ENCODE measurements at places on chromosomes 6 and 20.

DNA sequence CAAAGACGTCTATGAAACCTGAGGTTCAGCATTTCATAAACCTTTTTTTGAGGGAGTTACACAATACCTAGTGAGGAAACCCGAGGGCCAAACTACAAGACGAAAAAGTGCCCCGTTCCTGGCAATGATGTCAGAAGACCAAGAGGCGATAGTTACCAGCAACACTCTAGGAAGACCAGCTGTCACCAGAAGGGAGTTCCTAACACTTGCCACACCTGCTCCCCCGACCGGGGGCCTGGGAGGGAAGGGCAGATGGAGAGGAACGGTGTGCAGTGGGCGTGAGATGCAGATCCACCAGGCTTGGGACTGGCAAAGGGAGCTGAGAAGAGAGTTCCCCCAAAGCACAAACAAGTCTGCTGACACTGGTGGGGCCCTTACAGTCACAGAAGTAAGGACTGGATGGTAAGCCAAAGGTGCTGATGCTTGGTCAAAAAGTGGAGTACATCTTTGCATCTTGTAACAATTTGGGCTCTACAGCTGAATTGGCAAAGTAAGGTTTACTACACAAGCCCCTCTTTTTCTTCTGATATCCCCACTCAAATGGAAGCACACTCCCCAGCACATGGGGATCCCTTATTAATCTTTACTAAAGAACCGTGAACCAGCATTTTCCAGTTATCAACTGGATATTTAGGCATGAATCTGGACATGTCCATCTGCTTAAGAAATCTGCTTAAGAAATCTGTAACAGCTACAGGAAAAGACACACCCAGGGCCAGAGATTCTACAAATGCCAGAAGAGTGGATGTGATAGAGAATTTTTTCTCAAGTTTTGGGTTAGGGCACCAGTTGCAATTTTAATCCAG lies 38.5 kb downstream of the PANK2 start:
- peaks cover 2% of the 10 kb centered on the region for H3K4me1 ChIP-seq
- peaks cover 2% of the 10 kb centered on the region for H3K36me3 ChIP-seq
- H3K27me3 ChIP-seq, result no peaks in the 10 kb centered on the region
- no peak overlapping the region for H3K4me3 ChIP-seq
- DNase-seq, result no peak
- peak overlapping the region; percentile 44 for H3K27ac ChIP-seq

DNA sequence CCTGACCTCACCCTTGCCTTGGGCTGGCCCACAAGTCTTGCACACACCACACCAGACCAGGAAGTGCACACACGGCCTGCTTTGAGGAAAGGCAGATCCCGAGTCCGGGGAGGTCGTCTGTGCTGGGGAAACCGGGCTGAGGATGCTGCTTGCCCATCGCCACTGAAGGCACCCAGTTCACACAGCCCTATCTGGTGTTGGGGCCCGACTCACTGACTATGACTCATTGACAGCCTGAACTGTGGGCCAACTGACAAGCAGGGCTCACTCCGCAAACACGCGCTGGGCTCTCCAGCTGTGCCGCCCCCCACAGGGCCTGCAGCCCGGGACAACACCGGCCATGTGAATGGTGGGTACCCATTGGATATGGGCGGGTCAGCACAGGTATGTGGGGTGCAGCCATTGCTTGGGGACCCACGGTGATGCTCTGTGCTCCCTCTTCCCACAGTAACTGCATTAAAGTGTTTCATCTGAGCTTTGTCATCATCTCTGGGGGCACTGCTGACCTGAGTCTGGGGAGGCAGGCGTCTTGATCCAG lies 1.6 kb downstream of the SAMD10 start:
- H3K4me3 ChIP-seq, result peak overlapping the region; percentile 70
- peaks cover 18% of the 10 kb centered on the region for H3K36me3 ChIP-seq
- H3K4me1 ChIP-seq, result peaks cover 35% of the 10 kb centered on the region
- DNase-seq, result peak; percentile 29
- H3K27ac ChIP-seq, result peak overlapping the region; percentile 71
- no peaks in the 10 kb centered on the region for H3K27me3 ChIP-seq

DNA sequence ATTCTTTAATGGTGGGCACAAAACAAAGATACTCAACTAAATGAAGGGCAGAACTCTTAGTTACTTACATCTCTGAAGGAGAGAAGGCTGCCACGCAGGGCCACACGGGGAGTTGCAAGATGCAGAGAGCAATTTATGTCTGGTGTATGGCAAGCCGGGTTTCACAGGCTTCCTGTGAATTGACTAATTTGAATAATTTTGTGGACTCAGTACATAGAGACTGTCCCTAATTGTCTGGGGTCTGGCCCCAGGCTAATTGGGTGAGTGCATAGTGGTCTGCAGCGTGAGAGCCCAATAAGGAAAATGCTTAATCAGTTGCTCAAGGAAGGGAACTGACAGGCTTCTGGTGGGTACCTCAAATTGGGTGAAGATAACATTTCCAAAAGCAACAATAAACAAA lies 205.7 kb downstream of the OTOR start:
- H3K27ac ChIP-seq, result no peak overlapping the region
- H3K4me3 ChIP-seq, result no peak overlapping the region
- H3K27me3 ChIP-seq, result no peaks in the 10 kb centered on the region
- no peaks in the 10 kb centered on the region for H3K4me1 ChIP-seq

DNA sequence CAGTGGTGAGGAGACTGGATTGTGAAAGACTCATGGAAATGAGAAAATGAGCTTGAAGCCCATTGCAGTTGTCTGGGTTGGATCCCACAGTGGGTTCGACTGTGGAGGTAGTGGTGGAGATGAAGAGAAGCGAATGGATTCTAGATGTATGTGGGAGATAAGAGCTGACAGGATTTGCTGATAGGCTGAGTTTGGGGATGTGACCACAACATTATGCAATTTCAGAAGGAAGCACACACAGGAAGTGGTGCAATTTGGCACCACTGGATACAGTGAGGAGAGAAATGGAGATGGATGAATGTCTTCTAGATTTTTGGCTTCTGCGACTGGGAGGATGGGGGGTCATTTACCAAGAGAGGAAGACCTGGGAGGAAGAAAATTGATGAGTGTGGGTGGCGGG lies 64.4 kb upstream of the MAFB start:
- no peak for DNase-seq
- peaks cover 20% of the 10 kb centered on the region for H3K4me1 ChIP-seq
- no peaks in the 10 kb centered on the region for H3K36me3 ChIP-seq
- no peaks in the 10 kb centered on the region for H3K27me3 ChIP-seq
- H3K27ac ChIP-seq, result no peak overlapping the region
- no peak overlapping the region for H3K4me3 ChIP-seq

- DNase-seq, result no peak
- H3K4me1 ChIP-seq, result no peaks in the 10 kb centered on the region
These were observed 40.4 kb downstream of the DLL1 start for GRCh38 chr6:170250455-170250854.

DNA sequence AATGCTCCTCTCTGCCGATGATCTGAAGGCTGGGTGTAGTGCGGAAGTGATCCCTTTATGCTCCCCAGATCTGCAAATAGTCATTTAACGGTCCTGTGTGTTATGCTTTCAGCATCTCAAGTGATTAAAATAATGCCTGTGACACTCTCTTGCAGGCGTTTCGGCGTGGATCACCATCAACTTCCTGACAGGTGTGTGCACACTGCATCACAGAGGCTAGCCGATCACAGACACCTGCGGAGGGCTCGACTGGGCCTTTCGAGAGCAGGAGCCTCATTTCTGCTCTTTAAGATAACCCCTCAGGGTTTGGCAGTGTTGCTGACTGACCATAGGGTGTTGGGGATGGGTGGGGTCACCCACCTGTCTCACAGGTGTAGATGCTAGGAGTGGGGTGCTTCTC lies 20.0 kb downstream of the ENTPD6 start:
- peaks cover 51% of the 10 kb centered on the region for H3K36me3 ChIP-seq
- no peak for DNase-seq
- no peaks in the 10 kb centered on the region for H3K27me3 ChIP-seq
- H3K4me1 ChIP-seq, result no peaks in the 10 kb centered on the region

- H3K4me1 ChIP-seq, result no peaks in the 10 kb centered on the region
- H3K27ac ChIP-seq, result no peak overlapping the region
- no peaks in the 10 kb centered on the region for H3K27me3 ChIP-seq
- no peak overlapping the region for H3K4me3 ChIP-seq
These were observed 19.7 kb downstream of the PLCB4 start for GRCh38 chr20:9088556-9088955.

DNA sequence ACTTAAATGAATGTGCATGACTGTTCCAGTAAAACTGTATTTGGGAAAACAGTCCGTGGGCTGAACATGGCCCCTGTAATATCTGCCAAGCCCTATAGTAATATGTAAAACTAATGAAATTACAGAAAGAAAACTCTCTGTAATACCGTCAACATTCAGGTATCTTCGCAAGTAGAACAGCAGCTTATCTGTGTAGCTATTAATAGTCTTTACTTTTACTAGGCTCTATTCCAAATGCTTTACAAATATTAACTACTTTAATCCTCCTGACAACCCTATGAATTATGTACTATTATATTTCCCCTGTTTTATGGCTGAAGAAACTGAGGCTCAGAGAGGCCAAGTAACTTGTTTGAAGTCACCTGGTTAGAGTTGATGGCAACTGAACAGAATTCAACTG lies 57.1 kb downstream of the DAAM2 start:
- H3K4me1 ChIP-seq, result no peaks in the 10 kb centered on the region
- H3K4me3 ChIP-seq, result no peak overlapping the region

DNA sequence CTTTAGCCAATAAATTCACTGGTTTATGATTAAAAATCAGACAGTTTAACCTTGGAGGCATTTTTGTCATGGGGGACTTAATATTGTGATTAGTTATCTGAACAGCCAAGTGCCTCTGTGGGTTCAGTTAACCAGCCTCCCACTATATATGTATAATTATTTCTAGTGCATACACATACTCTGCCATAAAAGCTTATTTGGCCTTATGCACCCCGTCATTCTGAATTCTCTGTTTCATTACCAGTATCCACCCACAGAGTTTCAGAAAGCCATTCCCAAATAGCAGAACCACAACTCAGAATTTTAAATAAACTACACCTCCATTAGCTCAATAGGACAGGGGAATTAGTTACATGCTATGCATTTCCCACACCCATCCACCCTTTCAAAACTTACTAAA lies 279.7 kb downstream of the ZFAND3 start:
- no peak overlapping the region for H3K4me3 ChIP-seq
- H3K36me3 ChIP-seq, result no peaks in the 10 kb centered on the region
- DNase-seq, result no peak

GRCh38 chr6:26420688-26421171 lies 18.7 kb downstream of the BTN3A1 start:
- H3K27ac ChIP-seq, result peak overlapping the region; percentile 72
- H3K4me3 ChIP-seq, result peak overlapping the region; percentile 96

DNA sequence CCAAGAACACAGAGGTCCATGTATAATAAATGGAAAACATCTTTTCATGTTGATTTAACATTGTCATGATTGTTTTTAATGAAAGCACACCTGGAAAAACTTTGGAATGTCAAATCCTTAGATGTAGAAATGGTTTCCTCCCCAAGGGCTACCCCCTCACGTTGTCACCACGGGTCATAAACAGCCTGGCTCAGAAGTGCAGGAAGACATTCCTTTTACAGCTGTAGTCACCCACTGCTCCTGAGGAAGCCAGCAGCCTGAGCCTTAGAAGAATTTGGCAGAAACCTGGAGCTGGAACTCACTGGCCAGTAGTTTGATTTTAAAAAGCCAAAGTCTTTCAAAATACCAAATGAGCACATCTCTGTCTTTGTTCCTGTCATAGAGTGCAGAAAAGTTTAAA lies 23.7 kb downstream of the ADGRF5 start:
- no peaks in the 10 kb centered on the region for H3K4me1 ChIP-seq
- no peaks in the 10 kb centered on the region for H3K27me3 ChIP-seq
- DNase-seq, result no peak
- no peaks in the 10 kb centered on the region for H3K36me3 ChIP-seq
- no peak overlapping the region for H3K4me3 ChIP-seq

DNA sequence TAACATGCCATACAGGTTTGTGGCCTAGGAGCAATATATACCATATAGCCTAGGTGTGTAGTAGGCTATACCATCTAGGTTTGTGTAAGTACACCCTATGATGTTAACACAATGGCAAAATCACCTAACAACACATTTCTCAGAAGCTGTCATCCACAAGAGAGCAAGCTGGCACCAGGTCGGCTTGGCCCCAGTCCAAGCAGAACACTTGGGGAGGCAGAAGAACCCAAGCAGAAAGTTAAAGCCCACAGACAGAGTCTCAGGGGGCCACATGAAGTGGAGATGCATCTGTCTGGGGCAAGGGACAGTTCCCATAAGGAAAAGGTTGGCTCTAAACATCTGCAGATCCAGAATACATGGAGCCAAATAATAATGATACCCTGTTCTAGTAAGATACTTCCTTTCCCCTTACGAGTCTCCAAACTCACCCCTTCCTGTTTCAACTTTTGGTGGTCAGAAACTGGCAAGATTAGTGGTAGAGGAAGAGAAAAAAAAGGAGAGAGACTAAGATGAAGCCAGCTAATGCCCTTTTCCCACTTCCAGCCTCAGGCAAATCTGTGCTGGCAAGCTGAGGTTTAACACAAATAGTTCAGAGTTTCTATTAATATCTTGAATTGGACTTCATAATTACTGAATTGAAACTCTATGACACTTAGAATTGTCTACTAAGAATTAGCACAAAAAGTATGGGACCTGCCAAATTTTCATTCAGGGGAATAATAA lies 29.5 kb downstream of the TCF21 start:
- no peak for DNase-seq
- no peaks in the 10 kb centered on the region for H3K36me3 ChIP-seq
- no peak overlapping the region for H3K4me3 ChIP-seq
- no peaks in the 10 kb centered on the region for H3K4me1 ChIP-seq

DNA sequence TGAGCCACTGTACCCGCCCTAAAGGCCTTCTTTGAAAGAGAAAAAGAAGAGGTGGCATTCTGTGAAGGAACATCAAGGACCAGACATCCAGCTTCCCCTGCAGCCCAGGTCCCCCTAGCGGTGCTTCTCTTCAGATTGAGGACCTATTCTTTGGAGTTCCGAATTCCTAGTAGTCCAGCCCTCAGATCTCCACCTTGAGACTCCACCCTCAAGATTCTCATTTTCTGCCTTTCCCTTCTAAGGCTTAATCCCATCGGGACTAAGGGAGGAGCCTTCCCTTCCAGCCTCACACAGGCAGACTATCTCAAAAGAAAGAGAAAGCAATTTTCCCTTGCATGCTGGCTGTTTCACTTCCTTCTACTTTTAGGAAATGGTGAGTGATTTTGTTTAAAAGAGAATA lies 32.5 kb downstream of the MUC22 start:
- H3K4me1 ChIP-seq, result no peaks in the 10 kb centered on the region
- H3K36me3 ChIP-seq, result no peaks in the 10 kb centered on the region
- no peaks in the 10 kb centered on the region for H3K27me3 ChIP-seq
- DNase-seq, result peak; percentile 17
- no peak overlapping the region for H3K4me3 ChIP-seq
- no peak overlapping the region for H3K27ac ChIP-seq

DNA sequence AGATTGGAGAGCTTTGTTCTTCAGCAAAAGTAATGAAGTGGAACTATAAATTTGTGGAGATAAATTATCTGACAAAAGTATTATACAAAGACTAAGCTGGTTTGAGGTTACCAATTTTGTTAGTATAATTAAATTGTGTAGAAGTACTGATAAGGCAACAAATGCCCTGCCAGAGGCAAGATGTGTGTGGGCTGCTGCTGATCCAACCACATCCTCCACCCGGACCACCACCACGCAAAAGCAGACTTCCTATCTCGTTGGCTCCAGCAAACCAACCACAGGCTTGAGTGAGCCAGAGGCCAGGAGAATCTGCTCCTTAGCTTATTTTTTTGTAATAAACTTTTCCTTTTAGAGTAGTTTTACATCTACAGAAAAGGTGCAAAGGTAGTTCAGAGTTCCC lies 1.1 kb upstream of the MYLK4 start:
- H3K4me3 ChIP-seq, result no peak overlapping the region
- H3K4me1 ChIP-seq, result no peaks in the 10 kb centered on the region
- no peak overlapping the region for H3K27ac ChIP-seq
- no peaks in the 10 kb centered on the region for H3K27me3 ChIP-seq
- DNase-seq, result no peak
- no peaks in the 10 kb centered on the region for H3K36me3 ChIP-seq
